ENCODE measurements at places on chromosomes 2 and 18.
A peak's percentile ranks its signal among the peaks of the same experiment; 100 is the strongest.

DNA sequence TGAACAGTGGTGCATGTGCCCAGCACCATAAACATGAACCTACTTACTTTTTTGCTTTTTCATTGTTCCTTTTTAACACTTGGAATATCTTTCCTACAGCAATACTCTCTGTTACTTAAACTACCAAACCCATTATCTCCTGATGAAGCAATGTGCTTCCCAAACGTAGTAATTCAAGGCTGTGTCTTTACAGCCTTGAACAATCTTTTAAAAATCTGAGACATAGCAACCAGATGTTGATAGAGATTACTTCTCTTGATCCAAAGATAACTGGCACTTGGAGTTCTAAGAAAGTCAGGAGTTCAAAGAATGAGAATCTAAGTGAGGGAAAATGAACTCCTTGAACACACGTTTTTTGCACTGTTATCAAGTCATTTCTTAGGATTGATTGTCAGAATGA lies 40.4 kb downstream of the ATP8B1 start:
- no peak for DNase-seq

DNA sequence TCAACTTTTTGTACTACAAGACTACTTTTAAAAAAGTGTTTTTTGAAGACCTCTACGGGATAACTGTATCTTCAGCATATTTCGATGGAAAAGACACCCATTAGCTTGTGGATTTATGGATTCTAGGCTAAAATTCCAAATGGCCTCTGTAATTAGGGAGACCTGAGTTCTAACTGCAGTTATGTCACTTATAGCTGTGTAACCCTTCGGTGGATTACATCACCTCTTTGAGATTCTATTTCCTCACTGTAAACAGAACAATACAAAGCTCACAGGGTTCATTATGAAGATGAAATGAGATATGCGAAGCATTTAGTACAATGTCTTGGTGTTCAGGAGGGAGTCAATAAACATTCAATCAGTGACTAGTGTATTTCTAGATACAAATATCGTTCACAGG lies 24.2 kb downstream of the LMAN2L start:
- no peak for DNase-seq

DNA sequence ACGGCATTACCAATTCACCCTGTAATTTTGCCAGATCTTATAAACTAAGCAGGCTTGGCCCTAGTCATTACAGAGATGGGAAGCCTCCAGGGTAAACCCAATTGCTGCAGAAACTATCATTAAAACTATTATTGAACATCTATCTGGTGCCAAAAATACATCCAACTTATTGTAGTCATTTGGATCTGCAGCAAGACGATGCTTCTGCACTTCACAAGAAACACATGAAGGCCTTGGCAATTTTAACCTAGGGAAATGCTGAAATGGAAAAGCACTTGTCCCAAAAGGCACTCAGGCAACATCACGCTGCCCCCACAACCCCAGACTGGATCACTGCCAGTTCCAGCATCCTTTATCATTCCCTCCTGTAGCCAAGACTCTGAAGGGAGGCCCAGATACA lies 85.3 kb upstream of the ACVR2A start:
- DNase-seq, result no peak

GRCh38 chr2:178413472-178414265 lies 37.3 kb downstream of the PRKRA start:
- DNase-seq, result peak; percentile 50

- no peak for DNase-seq
These were observed 415.0 kb upstream of the NRP2 start for GRCh38 chr2:205267323-205267722.

DNA sequence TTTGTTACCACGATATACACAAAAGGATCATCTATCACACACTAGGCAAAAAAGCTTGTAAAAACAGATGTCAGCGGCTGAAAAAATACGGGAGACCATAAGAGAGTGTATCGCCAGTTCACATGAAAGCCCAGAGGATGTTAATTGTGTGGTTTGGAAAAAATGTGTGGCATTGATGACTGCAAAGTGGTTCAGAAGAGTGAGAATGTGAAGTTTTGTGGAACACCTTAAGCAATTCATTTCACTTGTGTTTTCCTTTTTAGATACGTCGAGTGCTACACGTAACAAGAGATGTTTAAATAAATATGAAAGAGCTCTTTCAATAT lies 61.7 kb upstream of the DAPL1 start:
- DNase-seq, result no peak

DNA sequence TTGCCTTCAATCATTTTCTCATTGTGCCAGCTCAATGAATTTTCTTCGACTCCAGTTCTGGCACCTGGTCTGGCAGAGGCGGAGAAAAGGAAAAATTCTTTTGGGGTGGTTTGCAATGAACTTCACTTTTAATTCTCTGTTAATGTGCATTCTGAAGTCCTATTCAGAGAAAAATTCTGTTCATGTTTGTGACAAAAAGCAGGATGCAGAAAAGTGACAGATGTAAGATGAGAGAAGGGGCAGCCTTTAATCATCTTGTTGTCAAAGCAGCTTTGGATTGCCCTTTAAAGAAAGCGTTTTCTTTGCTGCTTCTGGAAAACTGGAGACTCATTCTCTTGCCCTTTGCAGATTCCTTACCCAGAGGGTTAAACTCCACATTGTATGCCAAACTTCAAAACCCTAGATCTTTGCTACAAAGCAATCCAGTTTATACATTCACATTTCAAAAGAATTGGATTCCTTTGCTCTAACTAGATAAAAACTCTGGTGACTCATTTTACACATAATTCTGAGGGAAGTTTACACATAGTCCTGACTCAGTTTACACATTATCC lies 94.6 kb upstream of the CAVIN2 start:
- no peak for DNase-seq

DNA sequence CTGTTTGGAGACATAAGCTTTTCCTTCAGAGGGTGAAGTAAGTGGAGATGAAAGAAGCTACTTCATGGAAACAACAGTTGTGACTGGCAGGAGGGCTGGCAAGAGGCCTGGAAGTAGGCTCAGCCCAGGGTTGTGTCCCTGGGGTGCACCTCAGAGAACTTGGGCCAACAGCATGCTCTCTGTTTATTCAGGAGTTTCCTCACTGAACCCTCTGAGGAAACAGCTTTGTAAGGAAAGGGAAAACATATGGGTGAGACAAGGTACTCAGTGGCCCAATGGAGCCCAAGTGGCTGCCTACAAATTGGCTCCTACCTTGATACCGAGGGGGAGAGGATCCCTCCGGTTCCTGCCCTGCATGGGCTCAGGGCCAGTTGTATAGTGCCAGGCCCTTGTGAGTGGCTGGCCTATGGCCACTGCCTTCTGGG lies 115.5 kb upstream of the ITGA6 start:
- no peak for DNase-seq

DNA sequence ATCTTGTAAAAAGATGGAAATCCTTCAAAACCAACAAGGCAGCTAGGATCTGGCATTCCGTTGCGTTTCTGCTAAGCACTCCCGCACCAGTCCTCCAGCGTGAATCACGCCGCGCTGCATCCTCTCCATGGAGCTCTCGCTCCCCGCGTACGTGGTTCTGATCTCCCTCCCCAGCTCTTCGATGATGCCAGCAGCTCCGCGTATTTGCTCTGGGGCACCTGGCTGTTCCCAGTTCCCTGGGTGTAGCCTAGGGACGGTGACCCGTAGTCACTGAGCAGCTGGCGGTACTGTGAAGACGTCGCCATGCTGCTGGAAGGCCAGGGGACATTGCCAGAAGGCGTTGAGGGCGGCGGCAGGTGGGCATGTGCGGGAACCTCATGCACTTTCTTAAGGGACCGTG lies 407.5 kb downstream of the RNF144A start:
- DNase-seq, result no peak

- no peak for DNase-seq
These were observed 109.1 kb downstream of the FIGN start for GRCh38 chr2:163626639-163627109.

- no peak for DNase-seq
These were observed 3.0 kb upstream of the OTX1 start for GRCh38 chr2:63047321-63048279.

DNA sequence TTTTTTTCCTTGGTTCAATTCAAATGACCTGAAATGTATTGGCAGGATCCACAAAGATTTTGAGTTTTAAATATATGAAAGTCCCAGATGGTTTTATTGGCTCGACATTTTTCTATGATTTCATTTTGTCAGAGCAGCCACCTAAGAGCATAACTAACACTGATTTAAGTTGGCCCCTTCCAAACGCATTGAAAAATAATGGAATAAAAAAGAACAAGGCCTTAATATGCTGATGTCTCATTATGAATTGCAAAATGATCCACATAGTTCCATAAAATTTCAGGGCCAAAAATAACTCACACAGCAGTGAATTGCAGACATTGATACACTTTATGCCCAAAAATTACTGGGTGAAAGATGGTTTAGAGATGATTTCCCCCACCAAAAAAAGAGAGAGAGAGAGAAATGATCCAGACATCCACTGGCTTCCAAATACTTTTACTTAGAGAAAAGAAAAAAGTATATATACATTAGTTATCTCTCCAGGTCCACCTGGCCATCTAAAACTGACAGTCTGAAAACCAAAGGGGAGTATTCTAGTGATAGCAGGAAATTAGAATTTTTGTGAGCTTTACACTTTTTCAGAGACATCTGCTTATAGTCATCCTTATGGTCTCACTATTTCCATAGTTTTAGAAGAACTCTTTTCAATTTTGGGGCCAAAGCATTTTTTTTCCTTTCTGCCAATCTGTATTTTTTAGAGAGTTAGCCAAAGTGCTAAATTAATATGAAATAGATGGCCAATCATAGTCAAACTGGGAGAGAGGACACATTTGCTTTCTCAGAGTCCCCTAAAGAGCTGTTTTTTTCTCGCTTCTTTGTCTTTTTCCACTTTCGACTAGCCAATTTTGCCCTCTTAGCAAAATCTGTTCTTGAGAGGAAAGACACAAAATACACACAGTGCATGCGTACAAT lies 213.5 kb upstream of the RND3 start:
- DNase-seq, result no peak

- DNase-seq, result no peak
These were observed 49.7 kb downstream of the CD28 start for GRCh38 chr2:203756161-203756560.

DNA sequence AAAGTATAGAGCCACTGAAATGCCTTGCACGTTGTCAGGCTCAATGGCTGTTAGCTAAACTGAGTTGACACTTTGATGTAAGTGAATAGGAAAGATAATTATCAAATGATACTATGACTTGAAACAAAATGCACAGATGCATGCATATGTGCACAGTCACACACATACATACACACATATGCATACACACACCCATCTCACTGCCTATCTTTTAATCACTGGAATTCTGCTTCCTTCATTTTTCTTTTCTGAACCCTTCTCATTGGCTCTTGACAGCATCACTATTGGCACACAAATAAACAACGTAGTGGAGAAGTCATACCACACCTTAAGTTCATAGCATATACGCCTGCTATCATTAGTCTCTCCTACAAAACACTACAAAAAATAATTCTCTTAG lies 154.9 kb upstream of the NCKAP5 start:
- DNase-seq, result no peak

DNA sequence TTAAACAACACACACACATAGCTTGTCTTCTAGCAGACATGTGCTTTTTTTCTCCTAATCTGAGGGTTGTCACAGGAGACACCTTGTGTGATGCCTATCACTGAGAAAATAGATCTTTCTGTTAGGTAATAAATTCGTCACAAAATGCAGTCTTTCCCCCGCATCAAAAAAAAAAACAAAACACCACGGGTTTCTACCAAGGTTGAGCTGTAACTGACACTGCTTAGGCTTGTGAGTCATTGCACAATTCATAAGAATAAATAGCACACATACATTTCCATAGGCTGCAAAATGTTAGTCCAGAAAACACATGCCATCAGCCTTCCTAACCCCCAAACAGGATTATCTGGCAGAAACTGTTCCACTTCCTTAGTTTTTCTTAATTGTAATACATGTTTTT lies 6.5 kb downstream of the TMEM163 start:
- DNase-seq, result no peak

DNA sequence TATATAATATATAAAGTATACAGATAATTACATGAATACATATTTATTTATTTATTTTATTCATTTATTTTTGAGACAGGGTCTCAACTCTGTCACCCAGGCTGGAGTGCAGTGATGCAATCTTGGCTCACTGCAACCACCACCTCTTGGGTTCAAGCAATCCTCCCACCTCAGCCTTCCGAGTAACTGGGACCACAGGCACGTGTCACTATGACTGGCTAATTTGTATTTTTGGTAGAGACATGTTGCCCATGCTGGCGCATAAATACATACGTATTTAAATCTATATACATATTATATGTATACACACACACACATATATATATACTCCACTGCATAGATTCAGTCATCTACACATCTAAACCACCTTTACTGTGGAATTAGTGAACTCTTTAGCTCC lies 20.6 kb upstream of the NDUFV2 start:
- no peak for DNase-seq

DNA sequence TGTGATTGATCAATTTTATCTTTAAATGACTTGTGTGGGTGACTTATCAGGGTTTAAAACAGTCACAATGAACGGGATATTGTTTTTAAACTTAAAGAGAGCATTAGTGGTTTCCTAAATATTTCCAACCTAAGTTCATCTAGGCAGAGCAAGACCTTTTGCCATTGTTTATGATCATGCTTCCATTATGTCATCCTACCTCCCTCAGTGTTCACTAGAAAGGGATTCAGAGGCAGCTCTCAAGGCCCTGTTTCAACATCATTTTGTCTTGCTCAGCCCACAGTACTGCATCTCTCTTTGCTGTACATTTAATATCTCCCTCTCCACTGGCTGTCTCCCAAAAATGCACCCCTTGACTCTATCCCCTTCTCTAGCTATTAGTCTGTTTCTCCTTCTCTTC lies 21.5 kb upstream of the PELI1 start:
- no peak for DNase-seq

DNA sequence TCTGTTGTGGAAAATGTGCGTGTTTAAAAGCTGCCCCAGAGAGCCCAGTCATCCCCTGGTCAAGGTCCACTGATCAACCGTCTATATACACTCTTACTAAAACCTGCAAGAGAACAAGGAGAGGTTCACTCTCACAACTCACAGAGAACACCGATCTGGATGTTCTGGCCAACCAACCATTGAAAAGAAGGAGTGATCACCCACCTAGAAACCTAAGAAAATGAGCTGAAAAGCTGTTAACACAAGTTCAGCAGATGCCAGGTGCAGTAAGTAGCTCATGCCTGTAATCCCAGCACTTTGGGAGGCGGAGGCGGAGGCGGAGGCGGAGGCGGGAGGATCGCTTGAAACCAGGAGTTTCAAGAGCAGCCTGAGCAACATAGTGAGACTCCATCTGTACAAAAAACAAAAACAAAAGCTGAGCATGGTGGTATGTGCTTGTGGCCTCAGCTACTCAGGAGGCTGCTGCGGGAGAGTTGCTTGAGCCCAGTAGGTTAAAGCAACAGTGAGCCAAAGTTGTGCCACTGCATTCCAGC lies 14.5 kb downstream of the ATG16L1 start:
- DNase-seq, result no peak
